Stromal cell of bone marrow (primary cell): ENCODE measurements at places on chromosomes 16 and 17.

GRCh38 chr16:52578007-52578828 lies 31.3 kb upstream of the TOX3 start:
- DNase-seq: no peak

GRCh38 chr16:52741351-52741750 lies 194.4 kb upstream of the TOX3 start:
- no peak for DNase-seq

DNA sequence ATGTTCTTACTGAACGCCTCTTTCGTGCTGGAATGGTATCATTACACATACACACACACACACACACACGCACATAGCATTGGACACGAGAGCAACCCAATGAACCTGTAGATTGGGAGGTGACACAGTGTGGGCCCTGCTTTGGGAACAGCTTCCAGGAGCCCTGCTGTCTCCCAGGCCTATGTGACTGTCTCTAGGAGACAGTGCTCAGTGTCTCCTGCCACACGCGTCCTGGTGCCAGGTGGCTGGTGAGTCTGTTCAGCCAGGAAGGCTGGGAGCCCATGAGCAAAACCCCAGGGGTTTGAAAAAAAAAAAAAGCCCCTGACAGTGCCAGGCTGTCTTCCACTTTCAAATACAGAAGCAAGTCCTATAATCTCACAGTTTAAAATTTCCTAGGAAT lies 2.4 kb upstream of the SPOP start:
- DNase-seq: no peak

GRCh38 chr16:27028591-27029110 lies 38.1 kb upstream of the C16orf82 start:
- no peak for DNase-seq

DNA sequence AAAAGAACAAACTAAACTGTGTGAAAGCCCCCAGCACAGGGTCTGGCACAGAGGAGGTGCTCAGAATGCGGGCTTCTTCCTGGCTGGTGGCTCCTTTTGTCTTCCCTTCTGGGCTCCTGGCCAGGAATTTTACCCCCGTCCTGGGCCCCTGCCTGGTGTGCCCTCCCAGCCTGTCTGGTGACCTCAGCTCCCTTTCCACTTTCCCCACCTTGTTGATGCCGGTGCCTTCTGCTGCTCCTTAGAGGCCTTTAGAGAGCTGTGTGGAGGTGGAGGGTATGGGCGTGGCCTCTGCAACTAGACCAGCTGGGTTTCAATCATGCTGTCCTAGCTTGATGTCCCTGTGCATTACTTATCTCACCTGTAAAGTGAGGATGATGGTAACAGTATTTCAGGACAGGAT lies 16.8 kb downstream of the PIRT start:
- no peak for DNase-seq

DNA sequence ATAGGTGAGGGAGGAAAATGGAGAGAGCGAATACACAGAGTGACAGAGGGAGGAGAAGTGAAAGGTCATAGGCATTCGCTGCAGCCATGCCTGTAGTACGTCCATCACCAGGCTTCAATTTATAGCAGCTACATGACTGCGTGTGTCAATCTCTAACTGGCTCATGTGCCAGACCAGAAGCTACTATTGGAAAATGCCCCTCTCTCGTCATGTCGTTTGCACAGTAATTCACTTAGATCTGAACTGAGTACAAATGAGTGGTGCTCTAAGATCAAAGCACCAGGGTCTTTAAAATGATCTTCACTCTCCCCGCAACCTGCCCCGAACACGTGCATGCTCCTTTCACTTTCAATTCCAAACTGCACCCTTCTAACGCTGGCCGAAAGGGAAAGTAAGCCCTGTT lies 51.3 kb downstream of the ADCY9 start:
- no peak for DNase-seq

DNA sequence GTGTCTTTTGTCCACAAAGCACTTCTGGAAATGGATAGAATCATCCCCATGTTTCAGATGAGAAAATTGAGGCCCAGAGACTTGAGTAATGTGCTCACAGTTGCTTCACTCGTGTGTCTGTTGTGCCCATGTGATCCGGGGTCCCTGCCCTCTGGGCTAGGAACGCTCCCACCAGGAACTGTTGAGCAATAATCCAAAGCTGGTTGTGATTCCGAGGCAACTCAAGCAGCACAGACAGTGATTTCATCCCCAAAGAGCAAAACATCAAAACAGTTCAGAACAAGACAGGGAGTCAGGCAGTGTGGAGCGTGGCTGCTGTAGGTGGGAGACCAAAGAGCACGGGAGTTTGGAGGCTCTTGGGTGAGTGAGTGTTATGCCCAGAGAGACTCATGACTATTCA lies 205.0 kb upstream of the ASIC2 start:
- DNase-seq: no peak

DNA sequence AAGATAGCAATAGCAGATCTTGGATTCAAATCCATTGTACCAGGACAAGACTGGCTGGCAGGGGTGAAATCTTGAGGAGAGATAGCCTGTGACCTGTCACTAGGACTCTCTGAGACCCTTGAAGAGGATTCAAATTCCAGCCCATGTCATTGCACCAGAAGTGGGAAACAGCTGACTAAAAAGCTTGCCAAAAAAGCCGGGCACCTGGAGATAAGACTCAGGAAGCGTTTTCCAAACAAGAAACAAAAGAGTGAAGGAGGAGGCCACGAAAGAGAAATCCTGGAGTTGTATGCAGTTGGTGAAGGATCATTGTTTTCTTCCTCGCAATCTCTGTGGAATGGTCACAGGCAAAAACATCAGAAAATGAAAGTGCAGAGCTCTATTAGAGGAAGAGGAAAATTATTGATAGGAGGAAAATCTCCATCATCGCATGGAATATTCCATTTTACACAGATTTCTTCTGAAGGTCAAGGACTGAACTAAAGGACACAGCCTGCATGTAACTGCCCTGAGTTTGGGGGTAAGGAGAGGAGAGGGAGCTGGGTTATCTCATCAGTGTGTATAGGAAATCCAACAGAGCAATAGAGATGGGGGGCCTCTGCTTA lies 9.0 kb upstream of the WSB1 start:
- no peak for DNase-seq

DNA sequence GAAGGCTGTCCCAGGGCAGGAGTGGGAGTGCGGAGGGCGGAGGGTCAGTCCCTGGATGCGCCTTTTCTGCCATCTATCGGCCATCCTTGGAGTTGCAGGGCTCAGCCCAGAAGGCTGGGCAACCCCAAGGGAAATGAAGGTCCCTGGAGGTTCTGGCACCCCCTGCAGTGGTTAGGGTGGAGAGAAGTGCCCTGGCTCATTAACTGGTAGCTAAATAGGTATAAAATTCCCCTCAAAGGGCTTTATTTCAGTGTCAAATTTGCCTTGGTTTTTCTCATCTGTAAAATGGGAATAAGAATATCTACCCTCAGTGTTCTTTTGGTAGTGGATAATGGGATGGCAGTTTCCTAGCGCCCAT lies 22.4 kb downstream of the C17orf75 start:
- DNase-seq: peak; percentile 9

DNA sequence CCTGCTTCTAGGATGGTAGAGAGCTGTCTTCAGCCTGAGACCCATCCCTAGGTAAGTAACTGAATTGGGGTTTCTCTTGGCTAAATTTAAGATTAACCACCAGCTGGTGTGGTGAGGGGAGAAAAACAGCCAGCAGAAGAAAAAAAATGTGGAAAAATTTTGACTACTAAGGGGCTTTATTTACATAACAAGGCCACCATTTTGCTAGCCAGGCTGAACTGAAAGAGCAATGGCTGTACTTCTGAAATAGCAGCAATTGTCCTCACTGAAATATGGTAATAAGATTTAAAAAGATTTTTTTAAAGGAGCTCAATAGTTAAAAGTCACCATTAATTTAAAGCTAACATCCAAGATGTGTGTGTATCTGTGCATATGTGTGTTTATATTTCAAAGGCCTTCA lies 12.4 kb upstream of the TRIM25 start:
- no peak for DNase-seq
